Naive thymus-derived CD4-positive, alpha-beta T cell (primary cell): ENCODE measurements at places on chromosomes 12 and 14. TPM values are rescaled to one million over a fixed set of nuclear protein-coding genes. Genes with fewer than 3 reads are reported as not detected.

The FBXO34 gene
- 27.3 TPM for total RNA-seq

The PRH2 gene
- total RNA-seq, result 0.65 TPM

The DEPDC4 gene
- total RNA-seq, result 0.84 TPM

The CLEC14A gene
- total RNA-seq, result not detected

The TAMALIN gene
- total RNA-seq, result 389 TPM

The REM2 gene
- total RNA-seq, result 3.9 TPM

The CLEC2A gene
- not detected for total RNA-seq

The MIP gene
- not detected in 2 replicates for total RNA-seq

The FBXO21 gene
- 48.6 TPM for total RNA-seq

The GPR137C gene
- 0.41 and 0.70 TPM in 2 replicates for total RNA-seq

The CEBPE gene
- 0.19 TPM for total RNA-seq

The MMP17 gene
- total RNA-seq, result not detected

The SERPINA10 gene
- not detected for total RNA-seq

The C12orf56 gene
- not detected for total RNA-seq

The CYP46A1 gene
- total RNA-seq, result 0.34 TPM

The IPO4 gene
- 45.2 TPM for total RNA-seq

The GLT1D1 gene
- not detected for total RNA-seq

The ABCC9 gene
- total RNA-seq, result not detected

The ZC2HC1C gene
- total RNA-seq, result not detected

The LMBR1L gene
- 269 TPM for total RNA-seq

The LRRC10 gene
- not detected in 2 replicates for total RNA-seq

The GLTP gene
- 20.9 and 22.1 TPM in 2 replicates for total RNA-seq

The LRFN5 gene
- not detected for total RNA-seq

The GDF3 gene
- total RNA-seq, result not detected in 2 replicates

The MTHFD1 gene
- 29.5 TPM for total RNA-seq

The TBK1 gene
- total RNA-seq, result 11.2 TPM

The SYCP3 gene
- not detected for total RNA-seq

The ERP27 gene
- total RNA-seq, result 19.9 TPM

The ZDHHC22 gene
- not detected for total RNA-seq

The KRT4 gene
- total RNA-seq, result not detected

The IFI27L1 gene
- total RNA-seq, result 6.3 TPM

The PIP4K2C gene
- total RNA-seq, result 21.9 TPM in 2 replicates

The FAM181A gene
- total RNA-seq, result not detected

The IQSEC3 gene
- total RNA-seq, result 3.8 TPM

The NFATC4 gene
- total RNA-seq, result not detected

The MYF6 gene
- total RNA-seq, result not detected in 2 replicates

The RNASE1 gene
- not detected for total RNA-seq

The BCDIN3D gene
- 15.9 TPM for total RNA-seq

The RASSF8 gene
- not detected for total RNA-seq

The HHIPL1 gene
- not detected for total RNA-seq

The CAPZA3 gene
- not detected for total RNA-seq

The TAS2R30 gene
- total RNA-seq, result 4.1 TPM

The HPD gene
- not detected for total RNA-seq

The CABP1 gene
- not detected for total RNA-seq

The DPF3 gene
- total RNA-seq, result 0.73 TPM

The VASH1 gene
- 6.5 TPM for total RNA-seq

The PRR4 gene
- 2.6 and 3.1 TPM in 2 replicates for total RNA-seq

The OTOGL gene
- total RNA-seq, result not detected

The PRB2 gene
- total RNA-seq, result not detected

The IGFBP6 gene
- not detected for total RNA-seq

The EIF4B gene
- 613 TPM for total RNA-seq

The DAZAP2 gene
- total RNA-seq, result 306 TPM

The BDKRB2 gene
- not detected in 2 replicates for total RNA-seq

The PTHLH gene
- not detected for total RNA-seq

The SYNDIG1L gene
- total RNA-seq, result not detected in 2 replicates

The FITM1 gene
- 4.3 TPM for total RNA-seq

The RNASE7 gene
- total RNA-seq, result not detected

The AGAP2 gene
- 33.9 TPM for total RNA-seq

The IRAK3 gene
- 1.9 and 2.0 TPM in 2 replicates for total RNA-seq
